Bronchus fibroblast of lung (primary cell): ENCODE measurements at places on chromosomes 2 and 18. TPM values are rescaled to one million over a fixed set of nuclear protein-coding genes. Genes with fewer than 3 reads are reported as not detected.

Gene GFPT1
- 16.5 and 16.8 TPM in 2 replicates for total RNA-seq

Gene CYTIP
- total RNA-seq = not detected in 2 replicates

Gene PTRHD1
- total RNA-seq = 34.6 and 36.3 TPM in 2 replicates

Gene STPG4
- not detected in 2 replicates for total RNA-seq

Gene RAD51AP2
- under 0.01 TPM in 1 of 2 replicates, not detected in the other for total RNA-seq
